ENCODE measurements at places on chromosomes 4 and X.

DNA sequence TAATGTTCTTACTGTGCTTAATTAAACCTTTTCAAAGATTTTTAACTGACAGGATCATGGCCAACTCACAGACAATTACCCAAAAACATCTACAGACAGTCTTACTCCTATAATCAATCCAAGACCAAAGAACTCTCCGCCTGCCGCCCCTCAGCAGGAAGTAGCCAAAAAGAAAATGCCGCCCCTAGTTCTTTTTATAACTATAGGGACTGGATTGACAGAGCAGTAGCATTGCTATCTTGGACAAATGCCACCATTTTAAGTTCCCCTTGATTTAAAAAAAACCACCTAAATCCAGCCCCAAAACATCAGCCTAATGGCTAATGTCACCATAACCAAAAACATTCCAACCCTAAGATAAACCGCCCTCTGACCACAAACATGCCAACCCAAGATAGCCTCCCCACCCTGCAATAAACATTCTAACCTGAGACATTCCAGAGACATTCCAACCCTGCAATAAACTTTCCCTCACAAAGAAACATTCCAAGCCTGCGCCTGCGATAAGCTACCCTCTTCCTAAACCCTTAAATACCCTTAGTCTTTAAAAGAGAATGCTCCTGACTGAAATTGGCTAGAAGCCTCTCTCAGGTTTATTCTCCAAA, 77.0 kb downstream of the COQ2 start:
- DNase-seq: peak; percentile 74

- DNase-seq: no peak
Measured at GRCh38 chr4:2442175-2442993, 23.6 kb downstream of the CFAP99 start.

DNA sequence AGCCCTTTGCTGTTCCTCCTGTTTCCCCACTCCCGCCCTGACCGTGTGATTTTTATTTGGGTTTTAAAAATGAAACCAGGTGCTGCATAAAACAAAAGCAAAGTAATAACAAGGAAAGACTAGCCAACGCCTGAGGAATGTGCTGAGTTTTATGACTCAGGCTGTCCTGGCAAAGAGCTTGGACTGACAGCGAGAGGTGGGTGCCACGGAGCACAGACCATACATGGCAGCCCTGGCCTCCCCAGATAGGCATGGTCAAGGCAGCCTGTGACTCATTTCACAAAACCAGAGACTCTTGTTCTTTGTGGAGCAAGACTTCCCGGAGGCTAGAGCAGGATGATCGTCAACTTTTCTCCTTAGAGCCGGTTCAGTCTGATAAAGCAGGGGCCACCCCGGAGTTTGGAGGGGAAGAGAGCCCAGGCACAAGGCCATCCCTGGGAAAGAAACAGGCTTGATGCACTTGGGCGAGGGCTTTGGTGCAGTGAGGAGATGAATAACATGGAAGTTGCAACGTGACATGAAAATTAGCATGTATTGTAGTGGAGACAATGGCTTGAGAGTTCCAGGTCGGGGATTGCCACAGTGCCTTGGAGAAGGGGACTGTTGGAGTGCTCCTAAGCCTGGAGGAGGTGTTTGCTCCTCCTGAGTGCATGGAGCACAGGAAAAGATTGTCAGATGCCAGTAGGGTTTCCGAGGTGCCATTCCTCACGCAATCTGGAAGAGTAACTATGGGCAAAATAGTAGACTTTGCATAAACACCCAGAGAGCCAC, 54.8 kb downstream of the C4orf51 start:
- DNase-seq: peak; percentile 98

- no peak for DNase-seq
Measured at GRCh38 chrX:4243759-4244158, 530.3 kb upstream of the PRKX start.

Measured in iris pigment epithelial cell (primary cell).